NK-92 treated with Interleukin-12 subunit alpha and Interleukin-12 subunit beta, amount 100 ng/mL, for 24 hours (cell line): ENCODE measurements at places on chromosomes 7 and 10.

- DNase-seq, result no peak
Observed at GRCh38 chr7:11592699-11593098, 239.3 kb downstream of the THSD7A start.

DNA sequence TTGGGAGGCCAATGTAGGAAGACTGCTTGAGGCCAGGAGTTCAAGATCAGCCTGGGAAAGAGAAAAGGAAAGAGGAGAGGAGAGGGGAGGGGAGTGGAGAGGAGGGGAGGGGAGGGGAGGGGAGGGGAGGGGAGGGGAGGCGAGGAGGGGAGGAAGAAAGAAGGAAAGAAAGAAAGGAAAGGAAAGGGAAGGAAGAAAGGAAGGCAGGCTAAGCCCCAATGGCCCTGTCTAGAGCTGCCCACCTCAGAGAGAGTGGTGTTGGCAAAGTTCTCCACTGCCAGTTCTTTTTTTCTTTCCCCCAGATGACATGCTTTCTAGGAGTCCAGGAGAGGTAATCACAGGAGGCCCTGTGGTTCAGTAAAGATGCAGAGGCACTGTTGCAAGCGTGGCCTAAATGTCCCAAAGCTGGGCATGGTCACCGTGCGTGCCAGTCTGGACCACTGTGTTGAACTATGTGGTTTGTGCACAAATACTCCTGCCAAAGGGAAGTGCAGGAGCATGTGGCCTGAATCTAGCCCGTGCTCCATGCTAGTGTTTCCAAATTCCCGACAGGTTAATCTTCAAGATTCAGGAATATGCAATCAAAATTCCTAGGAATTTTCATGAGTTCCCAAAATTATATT is 39.7 kb downstream of the ODAD2 start:
- no peak for DNase-seq

DNA sequence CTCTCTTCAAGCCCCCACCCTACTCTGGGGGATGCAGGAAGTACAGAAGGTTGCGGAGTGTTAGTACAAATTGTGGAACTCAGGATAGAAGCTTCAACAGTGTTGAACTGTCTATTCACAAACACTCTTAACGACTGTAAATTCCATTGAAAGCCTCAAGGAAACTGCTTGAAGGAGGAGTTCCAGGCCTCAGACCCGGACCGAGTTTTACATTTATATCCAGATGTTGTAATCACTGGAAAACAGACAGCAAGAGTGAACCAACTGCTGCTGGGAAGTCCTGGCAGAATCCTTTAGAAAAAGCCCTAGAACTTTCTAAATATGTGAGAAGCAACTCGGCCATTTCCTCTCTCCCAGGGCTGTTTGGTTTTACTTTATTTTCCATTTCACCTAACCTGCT is 84.1 kb upstream of the LRRC18 start:
- DNase-seq, result no peak

DNA sequence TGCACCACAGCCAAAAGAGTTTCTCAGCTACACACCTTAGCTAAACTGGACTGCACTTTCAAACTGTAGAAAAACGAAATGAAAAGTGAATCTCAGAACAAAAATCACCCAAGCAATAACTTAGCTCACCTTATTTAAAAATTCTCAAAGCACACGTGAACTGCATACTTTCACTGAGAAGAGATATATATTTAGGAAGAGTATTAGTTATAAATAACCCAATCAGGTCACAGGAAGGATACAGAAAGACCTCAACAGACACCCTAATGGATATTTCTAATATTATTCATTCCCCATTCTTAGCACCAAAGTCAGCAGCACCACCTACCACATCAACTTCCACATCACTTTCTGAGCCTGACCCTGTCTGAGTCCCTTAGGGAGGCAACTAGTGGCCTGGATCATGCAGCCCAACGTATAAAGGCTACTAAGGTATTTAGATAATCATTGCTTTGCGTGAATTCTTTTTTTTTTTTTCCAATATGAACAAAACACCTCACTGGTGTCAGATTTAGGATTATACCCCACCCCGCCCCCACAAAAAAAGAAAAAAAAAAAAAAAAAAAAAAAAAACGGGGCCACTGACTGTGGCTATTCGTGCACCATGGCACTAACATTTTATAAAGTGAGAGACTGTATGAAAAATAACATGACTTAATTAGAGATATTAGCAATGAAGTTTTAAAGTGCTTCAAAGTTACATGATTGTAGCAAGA is 2.6 kb downstream of the ABI1 start:
- no peak for DNase-seq

- DNase-seq, result no peak
Observed at GRCh38 chr7:37475646-37476045, 27.0 kb upstream of the ELMO1 start.

DNA sequence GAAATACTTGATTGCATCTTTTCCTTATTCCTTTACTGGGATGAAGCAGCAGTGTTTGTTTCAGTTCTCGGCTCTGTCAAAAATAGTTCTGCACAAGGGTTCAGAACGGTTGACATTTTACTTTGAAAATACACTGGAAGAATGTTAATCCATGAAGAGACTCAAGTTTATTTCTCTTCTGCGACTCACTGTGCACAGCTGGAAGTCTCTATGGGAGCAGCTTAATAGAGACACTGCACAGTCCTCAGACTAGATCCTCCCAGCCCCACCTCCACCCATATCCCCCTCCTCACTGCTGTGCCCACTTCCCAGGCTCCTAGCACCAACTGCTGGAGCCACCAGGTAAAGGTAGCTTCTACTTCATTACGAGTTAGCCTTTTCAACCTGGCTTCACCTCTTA is 517.8 kb downstream of the GRID1 start:
- no peak for DNase-seq

DNA sequence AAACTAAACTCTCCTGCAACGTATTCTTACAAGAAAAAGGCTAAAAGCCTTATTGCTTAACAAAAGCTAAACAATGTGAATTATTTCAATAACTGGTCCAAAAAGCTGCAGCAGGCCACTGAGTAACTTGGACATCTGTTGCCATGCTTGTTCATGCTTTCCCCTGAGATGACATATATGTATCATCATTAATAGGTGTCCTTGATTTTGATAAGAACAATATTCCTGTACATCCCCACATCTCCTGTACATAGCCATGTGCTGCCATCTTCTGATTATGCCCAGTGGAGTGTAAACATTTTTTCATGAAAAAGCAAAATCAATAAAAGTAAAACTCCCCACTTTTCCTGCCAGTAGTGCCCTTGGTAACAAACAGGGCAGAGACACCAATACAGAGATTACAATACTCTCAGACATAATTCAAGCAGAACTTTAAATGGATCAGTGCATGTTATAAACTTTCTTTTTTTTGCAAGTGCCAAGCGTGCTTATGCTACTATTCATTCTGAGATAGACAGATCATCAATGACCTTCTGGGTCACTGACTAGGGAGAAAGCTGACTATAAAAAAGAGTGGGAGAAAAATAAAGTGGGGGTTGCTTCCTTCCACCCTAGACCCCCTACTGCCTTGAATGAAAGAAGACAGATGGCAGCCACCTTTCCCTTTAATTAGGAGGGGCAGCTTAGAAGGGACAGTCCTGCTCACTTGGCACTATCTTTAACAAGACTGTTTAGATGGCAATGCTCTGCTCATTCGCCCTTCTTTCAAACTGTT is 205.5 kb upstream of the KLF14 start:
- DNase-seq, result no peak

DNA sequence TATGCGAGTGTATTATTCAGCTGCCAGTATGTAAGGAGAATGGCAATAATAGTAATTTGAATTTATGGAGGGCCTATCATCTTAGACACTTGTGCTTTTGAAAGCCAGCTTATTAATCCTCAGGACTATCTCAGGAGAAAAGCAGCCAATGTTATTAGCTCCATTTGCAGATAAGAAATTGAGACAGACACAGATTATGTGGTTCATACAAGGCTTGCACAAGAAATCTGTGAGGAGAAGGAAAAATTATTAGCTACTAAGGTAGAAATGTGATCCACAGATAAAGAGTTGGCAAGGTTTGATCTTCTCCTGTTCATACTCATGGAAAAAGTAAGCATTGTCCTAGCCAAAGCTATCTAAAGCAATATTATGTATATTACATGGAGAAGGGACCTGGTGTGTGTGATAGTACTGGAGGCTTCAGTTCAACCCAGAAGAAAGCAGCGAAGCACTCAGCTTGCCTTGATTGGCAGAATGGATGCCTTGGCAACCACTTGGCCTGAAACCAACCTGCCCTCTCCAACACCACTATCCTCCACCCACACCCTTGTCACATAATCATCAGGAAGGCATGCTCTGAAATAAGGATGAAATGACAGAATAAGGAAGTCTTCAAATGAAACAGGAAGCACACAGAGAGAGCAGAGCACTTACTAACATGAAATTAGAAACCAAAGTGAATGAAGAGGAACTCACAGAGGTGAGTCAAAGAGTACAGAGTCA is 18.0 kb downstream of the MACC1 start:
- DNase-seq, result no peak

- no peak for DNase-seq
Observed at GRCh38 chr10:103580430-103580829, 86.9 kb downstream of the NEURL1 start.

DNA sequence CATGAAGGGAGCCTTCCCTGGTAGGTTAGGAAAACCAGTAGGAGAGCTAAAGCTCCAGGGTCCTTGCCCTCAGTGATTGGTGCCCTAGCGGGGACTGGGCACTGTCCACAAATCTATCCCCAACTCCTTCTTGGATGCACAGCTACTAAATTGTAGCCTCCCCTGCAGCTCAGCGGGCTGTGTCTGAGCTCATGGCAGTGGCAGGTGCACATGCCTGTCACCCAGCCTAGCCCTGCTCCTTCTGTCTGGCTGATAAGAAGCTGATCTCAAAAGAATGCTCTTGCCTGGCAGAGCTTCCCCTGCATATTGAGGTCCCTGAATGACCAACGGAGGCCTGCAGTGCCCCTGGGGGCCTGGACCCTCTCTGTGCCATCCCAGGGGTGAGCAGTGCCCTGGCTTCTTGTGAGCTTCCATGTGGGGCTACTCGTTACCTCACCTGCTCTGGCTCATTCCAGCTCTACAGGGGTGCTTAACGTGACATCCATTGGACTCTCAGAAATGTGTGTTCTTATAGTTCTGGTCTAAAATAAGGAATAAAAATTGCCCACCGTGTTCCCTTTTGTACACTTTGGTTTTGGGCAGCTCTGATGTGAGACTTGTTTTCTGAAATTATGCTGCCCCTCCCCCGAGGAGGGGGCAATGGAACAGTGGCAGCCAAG is 59.8 kb upstream of the ANTXRL start:
- DNase-seq, result no peak

DNA sequence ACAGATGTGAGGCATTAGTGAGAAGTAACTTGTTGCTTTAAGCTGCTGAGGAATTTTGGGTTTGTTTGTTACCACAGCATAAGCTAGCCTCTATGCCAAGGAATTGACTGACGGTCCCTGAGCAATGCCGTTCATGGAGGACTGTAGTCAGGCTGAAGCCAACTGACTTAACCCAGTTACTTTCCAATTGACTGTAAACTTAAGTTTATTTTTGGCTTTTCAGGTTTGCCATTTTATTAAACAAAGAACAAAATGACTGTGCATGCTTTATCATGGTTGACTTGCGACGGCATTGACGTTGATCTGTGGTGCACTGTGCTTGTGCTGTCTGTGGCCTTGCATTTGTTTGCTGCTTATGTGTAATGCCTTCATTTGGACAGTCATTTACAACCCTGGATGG is 53.5 kb downstream of the DNAJB9 start:
- no peak for DNase-seq

DNA sequence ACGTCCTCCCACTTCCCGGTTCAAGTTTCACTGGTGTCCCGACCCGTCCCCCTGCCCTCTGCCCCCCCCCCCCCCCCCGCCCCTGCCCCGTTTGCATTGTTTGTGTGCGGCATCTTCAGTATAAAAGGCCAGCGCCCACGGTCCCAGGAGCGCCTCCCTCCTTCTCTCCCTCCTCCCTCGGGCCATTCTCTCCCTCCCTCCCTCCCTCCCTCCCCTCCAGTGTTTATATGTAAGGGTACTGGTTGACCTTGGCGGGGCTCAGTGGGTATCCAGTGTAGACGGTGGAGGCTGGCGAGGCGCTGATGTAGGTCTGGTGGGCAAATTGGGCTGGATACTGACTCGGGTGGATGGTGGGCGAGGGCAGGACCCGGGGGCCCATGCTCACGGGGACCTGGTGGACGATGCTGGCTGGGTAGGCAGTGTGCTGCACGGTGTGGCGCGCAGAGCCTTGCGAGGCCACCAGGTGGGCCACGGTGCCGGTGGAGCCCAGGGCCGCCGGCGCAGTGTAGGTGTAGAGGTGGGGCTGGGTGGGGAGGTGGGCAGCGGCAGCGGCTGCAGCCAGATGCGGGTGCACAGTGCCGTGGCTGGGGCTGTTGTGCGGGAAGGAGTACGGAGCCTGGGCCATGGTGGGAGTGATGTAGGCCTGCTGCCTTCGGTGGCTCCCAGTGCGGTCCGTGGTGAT is 49.4 kb downstream of the CLEC2L start:
- no peak for DNase-seq

DNA sequence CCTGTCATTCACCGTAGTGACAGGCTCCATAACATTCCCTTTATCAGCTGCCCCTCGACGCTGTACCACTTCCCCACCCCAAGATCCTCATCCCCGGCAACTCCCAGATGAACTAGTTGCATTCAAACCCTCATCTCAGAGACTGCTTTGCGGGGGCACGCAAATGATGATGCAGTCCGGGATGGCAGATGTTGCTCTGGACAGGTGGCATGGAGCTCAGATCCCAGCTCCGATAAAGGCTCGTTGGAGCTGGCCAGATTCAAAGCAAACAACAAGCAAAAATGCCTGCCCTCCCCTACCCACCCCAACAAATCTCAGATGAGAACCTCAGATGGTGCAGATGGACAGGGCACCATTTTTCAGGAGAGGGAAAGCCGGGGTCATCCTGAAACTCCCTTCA is 46.7 kb downstream of the CARD11 start:
- no peak for DNase-seq
